ENCODE measurements at places on chromosomes 3 and 15. TPM values are rescaled to one million over a fixed set of nuclear protein-coding genes. Genes with fewer than 3 reads are reported as not detected.

The A4GNT gene
- total RNA-seq = not detected

The DPP8 gene
- 32.7 TPM for total RNA-seq

GRCh38 chr15:67064607-67065530 lies 533 bp upstream of the SMAD3 start:
- peak overlapping the region; percentile 81 for H3K4me3 ChIP-seq
- no peaks in the 10 kb centered on the region for H3K27me3 ChIP-seq
- DNase-seq = peak; percentile 34

GRCh38 chr3:46087871-46088270 lies 60.6 kb upstream of the XCR1 start:
- H3K27me3 ChIP-seq = no peaks in the 10 kb centered on the region
- H3K27ac ChIP-seq = no peak overlapping the region
- H3K4me1 ChIP-seq = no peaks in the 10 kb centered on the region
- no peak for DNase-seq
- H3K36me3 ChIP-seq = no peaks in the 10 kb centered on the region

DNA sequence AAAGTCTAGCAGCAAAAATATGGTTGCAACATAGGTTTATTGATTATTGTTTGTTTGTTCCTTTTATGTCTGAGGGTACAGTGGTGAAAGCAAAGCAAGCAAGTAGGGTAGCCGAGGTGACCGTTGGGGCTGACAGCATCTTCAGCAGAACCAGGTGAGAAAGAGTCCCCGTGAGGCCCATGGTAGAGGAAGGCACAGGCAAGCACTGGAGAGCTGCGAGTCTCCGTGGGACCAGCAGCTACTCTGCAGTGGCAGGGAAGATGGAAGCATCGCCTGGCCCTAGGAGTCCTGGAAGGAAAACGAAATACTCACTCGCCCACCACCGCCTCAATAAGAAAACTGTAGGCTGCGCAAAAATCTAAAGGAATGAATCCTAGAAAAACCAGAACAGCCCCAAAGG lies 25.3 kb upstream of the GABRA5 start:
- H3K27me3 ChIP-seq = no peaks in the 10 kb centered on the region
- H3K36me3 ChIP-seq = no peaks in the 10 kb centered on the region
- no peak overlapping the region for H3K4me3 ChIP-seq
- H3K4me1 ChIP-seq = no peaks in the 10 kb centered on the region
- no peak for DNase-seq
- no peak overlapping the region for H3K27ac ChIP-seq

GRCh38 chr3:185200639-185201038 lies 47.8 kb upstream of the C3orf70 start:
- no peak overlapping the region for H3K27ac ChIP-seq
- no peak for DNase-seq
- H3K4me1 ChIP-seq = no peaks in the 10 kb centered on the region
- no peaks in the 10 kb centered on the region for H3K36me3 ChIP-seq

The ADAMTS7 gene
- 7.8 TPM for total RNA-seq

The ST6GAL1 gene
- 101 TPM for total RNA-seq

The ATP13A4 gene
- total RNA-seq = 2.0 TPM

GRCh38 chr3:127652246-127652995 lies 20.3 kb upstream of the ABTB1 start:
- no peaks in the 10 kb centered on the region for H3K4me1 ChIP-seq
- no peak overlapping the region for H3K4me3 ChIP-seq
- H3K36me3 ChIP-seq = no peaks in the 10 kb centered on the region

GRCh38 chr3:158121295-158121694 lies 11.4 kb downstream of the RSRC1 start:
- no peaks in the 10 kb centered on the region for H3K27me3 ChIP-seq
- DNase-seq = no peak
- H3K4me1 ChIP-seq = no peaks in the 10 kb centered on the region
- no peaks in the 10 kb centered on the region for H3K36me3 ChIP-seq
- H3K4me3 ChIP-seq = no peak overlapping the region

DNA sequence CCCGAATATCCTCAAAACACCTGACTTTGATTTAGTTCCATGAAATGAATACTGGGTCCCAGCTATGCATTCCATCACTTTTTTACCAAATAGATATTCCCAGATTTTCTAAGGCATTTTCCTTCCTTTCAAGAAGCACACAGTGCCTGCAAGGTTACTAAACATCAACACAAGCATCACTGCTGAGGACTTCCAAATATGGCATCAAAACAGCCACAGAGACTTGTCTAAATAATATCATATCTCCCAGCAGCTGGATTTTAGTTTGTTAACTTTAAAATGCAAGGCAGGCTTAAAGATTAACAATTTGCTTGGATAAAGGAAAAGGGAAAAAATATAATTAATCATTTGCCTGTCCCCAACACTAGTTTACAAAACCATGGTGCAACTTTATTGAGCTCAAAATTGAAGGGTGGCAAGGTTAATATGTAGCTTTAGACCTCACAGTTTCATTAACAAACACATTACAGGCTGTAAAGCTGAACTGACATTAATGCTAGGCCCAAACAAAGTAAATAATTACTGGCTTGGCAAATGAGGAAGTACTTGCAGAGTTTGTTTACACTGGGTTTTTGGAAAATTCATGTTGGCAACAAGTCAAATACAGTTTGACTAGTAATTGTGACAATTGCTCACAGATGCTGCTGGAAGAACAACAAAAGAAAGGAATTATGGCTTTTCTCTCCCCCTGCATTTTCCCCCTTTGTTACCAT lies 401.7 kb upstream of the CDIN1 start:
- H3K4me3 ChIP-seq = no peak overlapping the region
- no peaks in the 10 kb centered on the region for H3K27me3 ChIP-seq
- H3K4me1 ChIP-seq = no peaks in the 10 kb centered on the region
- no peaks in the 10 kb centered on the region for H3K36me3 ChIP-seq
- peak overlapping the region; percentile 6 for H3K27ac ChIP-seq

The SLC6A11 gene
- total RNA-seq = 6.9 TPM

- no peak overlapping the region for H3K27ac ChIP-seq
- no peaks in the 10 kb centered on the region for H3K27me3 ChIP-seq
- no peak for DNase-seq
- H3K4me1 ChIP-seq = no peaks in the 10 kb centered on the region
These were observed 105.5 kb upstream of the MRPL3 start for GRCh38 chr3:131608296-131608695.

The PLAAT1 gene
- 12.5 TPM for total RNA-seq

The ARNT2 gene
- 43.7 TPM for total RNA-seq

The NME9 gene
- 3.2 TPM for total RNA-seq

The ARHGEF26 gene
- 15.4 TPM for total RNA-seq

GRCh38 chr15:69857250-69857649 lies 240.5 kb downstream of the TLE3 start:
- H3K27me3 ChIP-seq = no peaks in the 10 kb centered on the region
- no peak overlapping the region for H3K27ac ChIP-seq
- H3K4me3 ChIP-seq = no peak overlapping the region
- H3K36me3 ChIP-seq = no peaks in the 10 kb centered on the region
- no peak for DNase-seq
- H3K4me1 ChIP-seq = no peaks in the 10 kb centered on the region

GRCh38 chr3:177618873-177619733 lies 421.8 kb upstream of the TBL1XR1 start:
- peaks cover 10% of the 10 kb centered on the region for H3K4me1 ChIP-seq
- no peaks in the 10 kb centered on the region for H3K36me3 ChIP-seq
- peak overlapping the region; percentile 89 for H3K27ac ChIP-seq
- H3K4me3 ChIP-seq = no peak overlapping the region
- peak; percentile 55 for DNase-seq

GRCh38 chr3:177005718-177006405 lies 191.4 kb downstream of the TBL1XR1 start:
- no peaks in the 10 kb centered on the region for H3K4me1 ChIP-seq
- H3K36me3 ChIP-seq = no peaks in the 10 kb centered on the region
- no peak for DNase-seq
- H3K4me3 ChIP-seq = no peak overlapping the region
- H3K27ac ChIP-seq = no peak overlapping the region
- H3K27me3 ChIP-seq = no peaks in the 10 kb centered on the region

DNA sequence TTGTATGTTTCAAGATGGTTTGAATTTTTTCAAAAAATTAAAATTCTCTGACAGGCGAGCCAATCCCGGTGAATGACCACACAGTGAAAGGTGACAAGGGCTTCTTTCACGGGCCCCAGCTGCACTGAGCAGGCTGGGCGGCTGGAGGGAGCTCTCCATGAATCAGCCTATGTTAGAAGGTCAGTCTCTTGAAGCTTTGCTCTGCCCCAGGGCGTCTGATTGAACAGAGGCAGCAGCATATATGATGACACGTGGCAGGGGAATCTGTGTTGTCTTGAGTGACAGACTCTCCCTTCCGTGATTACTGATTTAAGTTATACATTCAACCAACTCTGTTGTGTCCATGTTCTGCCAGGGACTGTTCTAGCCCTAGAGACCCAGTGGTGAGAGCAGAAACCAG lies 51.5 kb downstream of the ISG20 start:
- no peaks in the 10 kb centered on the region for H3K27me3 ChIP-seq
- no peak overlapping the region for H3K27ac ChIP-seq
- no peaks in the 10 kb centered on the region for H3K36me3 ChIP-seq
- H3K4me1 ChIP-seq = no peaks in the 10 kb centered on the region
- no peak overlapping the region for H3K4me3 ChIP-seq

The TNFSF10 gene
- 126 TPM for total RNA-seq

- H3K36me3 ChIP-seq = no peaks in the 10 kb centered on the region
- no peak for DNase-seq
- no peak overlapping the region for H3K27ac ChIP-seq
- no peaks in the 10 kb centered on the region for H3K4me1 ChIP-seq
These were observed 6.4 kb downstream of the TMIE start for GRCh38 chr3:46707601-46708011.

The ANKRD63 gene
- total RNA-seq = 2.7 TPM

Data from prostate gland (tissue), 2 donors.